Activated CD4-positive, alpha-beta memory T cell treated with anti-CD3 and anti-CD28 coated beads, Interleukin-2, amount 10 ng/mL, durations not matched to agents 7 days and 5 days (primary cell): ENCODE measurements at places on chromosomes 13 and 19. TPM values are rescaled to one million over a fixed set of nuclear protein-coding genes. Genes with fewer than 3 reads are reported as not detected.
A peak's percentile ranks its signal among the peaks of the same experiment; 100 is the strongest.

The FCHO1 gene
- 64.8 TPM for total RNA-seq

The LSM7 gene
- total RNA-seq = 110 TPM

- H3K4me3 ChIP-seq = no peak overlapping the region
- H3K4me1 ChIP-seq = no peaks in the 10 kb centered on the region
- H3K27ac ChIP-seq = no peak overlapping the region
- no peak for DNase-seq
Observed at GRCh38 chr13:93309886-93310523, 83.4 kb downstream of the GPC6 start.

- DNase-seq = no peak
- peaks cover 2% of the 10 kb centered on the region for H3K4me1 ChIP-seq
- H3K27ac ChIP-seq = no peak overlapping the region
- no peak overlapping the region for H3K4me3 ChIP-seq
Observed at GRCh38 chr13:109135018-109135417, 505.6 kb downstream of the MYO16 start.

DNA sequence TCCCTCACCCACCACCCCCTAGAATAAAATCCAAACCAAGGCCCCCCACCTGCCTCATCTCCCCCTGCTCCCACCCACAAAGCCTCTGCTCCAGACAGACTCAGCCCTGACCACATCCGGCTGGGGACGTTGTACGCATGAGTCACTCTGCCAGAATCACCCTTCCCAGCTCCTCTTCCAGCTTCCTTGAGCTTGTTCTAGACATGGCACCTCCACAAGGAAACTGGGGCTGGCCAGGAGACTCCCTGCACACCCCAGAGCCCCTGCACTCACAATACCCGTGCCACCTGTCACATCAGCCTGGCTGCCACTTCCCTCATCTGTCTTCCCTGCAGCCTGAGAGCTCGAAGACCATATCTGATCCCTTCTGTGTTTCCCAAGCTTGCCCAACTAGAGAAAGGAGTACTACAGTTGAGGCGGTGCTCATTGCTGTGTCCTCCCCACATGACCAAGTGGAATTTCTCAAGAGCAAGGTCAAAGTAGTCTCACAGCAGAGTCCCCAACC lies 9.7 kb downstream of the DEDD2 start:
- H3K4me1 ChIP-seq = peaks cover 71% of the 10 kb centered on the region
- peak overlapping the region; percentile 73 for H3K27ac ChIP-seq
- DNase-seq = no peak
- H3K4me3 ChIP-seq = no peak overlapping the region
- H3K36me3 ChIP-seq = peaks cover 76% of the 10 kb centered on the region

GRCh38 chr19:56393119-56394012 lies at the start of gene ZNF582:
Gene ZNF582 (minus strand): TSS chr19:56393534. CDS start chr19:56391752, 1,782 bp downstream.
- H3K36me3 ChIP-seq = peaks cover 47% of the 10 kb centered on the region
- peak within 1 kb of the TSS; percentile 96 for H3K27ac ChIP-seq
- peaks cover 14% of the 10 kb centered on the region for H3K4me1 ChIP-seq
- H3K27me3 ChIP-seq = no peaks in the 10 kb centered on the region

- H3K4me1 ChIP-seq = no peaks in the 10 kb centered on the region
- DNase-seq = no peak
- no peak overlapping the region for H3K4me3 ChIP-seq
- no peak overlapping the region for H3K27ac ChIP-seq
- no peaks in the 10 kb centered on the region for H3K27me3 ChIP-seq
- H3K36me3 ChIP-seq = peaks cover 11% of the 10 kb centered on the region
Observed at GRCh38 chr13:60463787-60464186, 66.8 kb downstream of the TDRD3 start.

DNA sequence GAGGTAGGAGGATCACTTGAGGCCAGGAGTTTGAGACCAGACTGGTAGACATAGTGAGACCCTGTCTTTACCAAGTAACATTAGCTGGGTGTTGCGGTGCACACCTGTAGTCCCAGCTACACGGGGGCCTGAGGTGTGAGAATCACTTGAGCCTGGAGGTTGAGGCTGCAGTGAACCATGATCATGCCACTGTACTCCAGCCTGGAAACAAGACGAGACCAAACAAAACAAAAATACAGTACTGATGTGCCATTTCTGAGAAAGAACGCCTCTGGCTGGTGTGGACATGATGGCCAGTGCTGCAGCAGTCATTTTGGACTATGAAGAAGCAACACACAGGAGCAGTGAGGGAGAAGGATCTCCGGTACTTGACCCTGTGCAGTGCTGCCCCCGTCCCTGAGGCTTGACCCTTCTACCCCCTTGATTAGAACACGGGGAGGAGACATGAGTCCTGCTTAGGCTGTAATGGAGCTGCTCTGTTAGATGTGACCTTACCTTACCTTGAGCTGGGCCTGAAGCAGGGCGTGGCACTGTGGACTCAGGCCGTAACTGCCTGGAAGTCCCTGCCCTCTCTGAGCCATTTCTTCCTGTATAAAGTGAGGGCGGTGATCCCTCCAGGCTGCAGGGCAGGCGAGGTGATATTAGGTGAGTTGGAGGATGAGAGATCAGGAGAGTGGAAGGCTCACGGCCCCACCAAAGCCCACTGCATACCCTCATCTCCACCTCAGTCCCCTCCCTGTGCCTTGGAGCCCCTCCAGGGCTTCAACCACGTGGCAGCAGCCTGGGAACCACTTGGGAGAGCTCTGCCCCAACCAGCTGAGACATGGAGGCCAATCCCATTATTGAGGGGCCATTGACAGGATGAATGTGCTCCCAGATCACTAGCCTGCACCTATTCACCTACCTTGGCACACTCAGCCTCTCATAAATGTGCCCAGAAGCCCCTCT lies 5.9 kb downstream of the RPL18A start:
- no peak overlapping the region for H3K4me3 ChIP-seq
- DNase-seq = no peak
- no peaks in the 10 kb centered on the region for H3K27me3 ChIP-seq
- H3K4me1 ChIP-seq = peaks cover 33% of the 10 kb centered on the region
- H3K36me3 ChIP-seq = peaks cover 40% of the 10 kb centered on the region

The LYPD5 gene
- 0.70 TPM for total RNA-seq

DNA sequence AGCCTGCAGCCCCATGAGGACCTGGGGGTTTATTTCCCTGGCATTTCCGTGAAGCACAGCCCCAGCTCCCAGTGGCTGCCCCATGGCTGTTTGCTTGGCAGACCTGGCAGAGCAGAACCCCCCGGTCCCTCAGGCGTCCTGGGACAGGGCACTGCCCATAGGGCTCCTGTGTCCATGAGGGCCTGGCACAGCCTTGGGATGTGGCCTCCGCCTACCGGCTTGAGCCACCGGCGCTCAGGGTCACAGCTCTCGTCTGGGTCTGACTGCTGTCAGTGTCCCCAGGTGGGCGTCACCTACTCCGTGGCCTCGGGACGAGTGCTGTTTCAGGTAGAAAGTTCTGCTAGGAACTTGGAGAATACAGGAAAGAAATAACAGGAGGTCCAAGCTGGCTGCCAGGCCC lies 52.8 kb downstream of the MYO9B start:
- no peak overlapping the region for H3K27ac ChIP-seq
- no peak for DNase-seq
- H3K27me3 ChIP-seq = no peaks in the 10 kb centered on the region
- peaks cover 52% of the 10 kb centered on the region for H3K4me1 ChIP-seq
- H3K36me3 ChIP-seq = peaks cover 26% of the 10 kb centered on the region

DNA sequence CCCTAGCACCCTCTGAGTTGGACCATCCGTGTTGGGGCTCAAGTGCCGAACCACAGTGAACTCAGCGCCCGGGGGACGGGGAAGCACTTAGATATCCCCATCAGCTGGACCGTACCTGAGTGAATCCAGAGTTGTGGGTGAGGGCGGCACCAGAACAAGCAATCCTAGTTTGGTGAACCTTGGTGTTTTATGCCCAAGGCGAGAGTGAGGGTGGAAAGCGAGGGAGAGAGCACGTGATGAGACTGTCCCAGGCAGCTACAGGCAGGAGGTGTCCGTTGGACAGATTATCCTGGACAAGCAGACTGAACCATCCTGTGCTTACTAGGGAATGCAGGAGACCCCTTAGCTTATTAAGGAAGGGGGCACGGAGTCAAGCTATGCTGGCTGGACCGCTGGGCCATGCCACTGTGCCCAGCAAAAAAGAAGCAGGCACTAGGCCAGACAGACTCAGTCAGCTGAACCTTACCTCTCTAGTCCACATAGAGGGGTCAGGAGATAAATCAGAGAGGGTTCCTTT lies 596 bp downstream of the GET3 start:
- no peaks in the 10 kb centered on the region for H3K27me3 ChIP-seq
- DNase-seq = no peak
- peaks cover 30% of the 10 kb centered on the region for H3K36me3 ChIP-seq

The TTC9B gene
- total RNA-seq = not detected

- H3K27me3 ChIP-seq = no peaks in the 10 kb centered on the region
- no peak overlapping the region for H3K27ac ChIP-seq
- no peak overlapping the region for H3K4me3 ChIP-seq
- H3K36me3 ChIP-seq = no peaks in the 10 kb centered on the region
Observed at GRCh38 chr13:62512194-62513141, 1096.8 kb upstream of the PCDH20 start.

The SERP2 gene
- not detected for total RNA-seq

DNA sequence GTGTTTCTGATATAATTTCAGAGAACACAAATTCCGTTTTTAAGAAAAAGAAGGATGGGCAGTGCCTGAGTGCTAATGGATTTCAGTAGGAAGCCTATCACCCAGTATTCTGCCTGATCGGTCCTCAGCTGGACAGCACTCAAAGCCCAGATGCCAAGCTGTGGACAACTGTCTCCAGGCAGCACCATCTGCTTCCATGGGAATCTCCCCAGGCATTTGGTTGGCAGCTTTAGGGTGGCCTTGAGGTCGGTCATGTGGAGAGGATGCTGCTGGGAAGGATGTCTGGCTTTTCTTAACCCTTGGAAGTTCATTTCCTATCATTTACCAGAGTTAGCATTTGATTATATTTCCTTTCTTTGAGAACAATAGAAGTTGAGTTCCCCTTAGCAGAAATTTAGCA lies 311.7 kb downstream of the TBC1D4 start:
- no peak overlapping the region for H3K4me3 ChIP-seq
- H3K4me1 ChIP-seq = no peaks in the 10 kb centered on the region
- peaks cover 1% of the 10 kb centered on the region for H3K27me3 ChIP-seq
- H3K36me3 ChIP-seq = no peaks in the 10 kb centered on the region

The CYP4F8 gene
- not detected for total RNA-seq

DNA sequence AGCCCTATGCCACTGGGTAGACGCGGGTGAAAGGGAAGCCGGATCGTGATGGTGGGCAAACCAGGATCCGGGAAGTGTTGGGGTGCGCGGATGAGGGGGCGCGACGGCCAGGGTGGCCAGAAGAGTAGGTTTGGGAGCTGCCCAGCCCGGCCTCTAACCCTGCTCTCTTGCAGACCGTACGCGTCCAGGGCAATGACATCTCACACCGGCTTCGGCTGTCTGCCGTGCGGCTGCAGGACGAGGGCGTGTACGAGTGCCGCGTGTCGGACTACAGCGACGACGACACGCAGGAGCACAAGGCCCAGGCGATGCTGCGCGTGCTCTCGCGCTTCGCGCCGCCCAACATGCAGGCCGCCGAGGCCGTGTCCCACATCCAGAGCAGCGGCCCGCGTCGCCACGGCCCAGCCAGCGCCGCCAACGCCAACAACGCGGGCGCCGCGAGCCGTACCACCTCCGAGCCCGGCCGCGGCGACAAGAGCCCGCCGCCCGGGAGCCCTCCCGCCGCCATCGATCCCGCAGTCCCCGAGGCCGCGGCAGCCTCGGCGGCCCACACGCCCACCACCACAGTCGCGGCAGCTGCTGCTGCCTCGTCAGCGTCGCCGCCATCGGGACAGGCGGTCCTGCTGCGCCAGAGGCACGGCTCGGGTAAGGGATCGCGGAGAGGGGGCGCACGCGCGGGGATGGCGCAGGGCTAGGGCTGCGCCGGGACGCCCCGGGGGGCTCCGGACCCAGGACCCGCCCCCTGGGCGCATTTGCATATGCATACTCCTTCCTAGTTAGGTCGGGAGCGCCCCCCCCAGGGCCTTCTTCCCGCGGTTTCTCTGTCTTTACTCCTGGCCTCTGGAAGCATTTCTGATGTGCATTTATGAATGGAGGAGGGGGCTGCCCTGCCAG lies 4.1 kb downstream of the VSTM2B start:
- H3K36me3 ChIP-seq = peaks cover 3% of the 10 kb centered on the region
- H3K4me3 ChIP-seq = no peak overlapping the region
- no peak for DNase-seq
- H3K27me3 ChIP-seq = peaks cover 56% of the 10 kb centered on the region
- H3K4me1 ChIP-seq = peaks cover 21% of the 10 kb centered on the region
- peak overlapping the region; percentile 44 for H3K27ac ChIP-seq

DNA sequence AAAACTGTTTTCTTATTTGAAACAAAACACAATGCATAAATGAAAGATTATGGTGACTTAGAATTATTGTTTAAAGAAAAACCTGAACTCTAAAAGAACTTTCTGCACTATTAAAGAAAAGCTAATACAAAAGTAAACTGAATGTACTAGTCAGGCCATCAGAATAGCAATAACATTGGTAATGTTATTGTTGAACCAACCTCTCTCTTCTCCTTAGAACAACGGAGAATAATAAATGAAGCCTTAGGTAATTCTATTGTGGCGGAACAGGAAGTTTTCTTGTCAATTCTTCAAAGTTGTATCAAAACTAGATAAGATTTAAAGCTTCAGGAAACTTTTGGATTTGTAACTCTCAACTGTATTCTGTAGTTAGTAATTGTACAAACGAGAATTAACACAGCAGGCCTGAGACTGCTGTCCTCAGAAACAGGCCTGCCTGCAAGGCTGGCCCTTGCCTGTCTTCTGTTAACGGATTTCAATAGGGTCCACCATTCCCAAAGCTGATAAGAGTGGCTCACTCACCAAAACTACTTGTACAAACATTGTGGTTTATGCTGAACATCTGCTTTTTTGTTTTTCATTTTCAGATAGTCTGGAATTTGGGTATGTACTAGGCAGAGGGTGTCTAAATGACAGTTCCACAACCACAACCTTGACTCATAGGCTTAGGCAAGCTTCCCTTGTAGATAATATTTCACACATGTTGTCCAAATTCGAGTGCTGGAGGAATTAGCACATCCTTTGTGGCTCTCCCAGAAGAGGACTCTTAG lies 825.8 kb downstream of the GPC5 start:
- no peaks in the 10 kb centered on the region for H3K27me3 ChIP-seq
- H3K4me1 ChIP-seq = no peaks in the 10 kb centered on the region
- no peaks in the 10 kb centered on the region for H3K36me3 ChIP-seq
- no peak for DNase-seq
- no peak overlapping the region for H3K27ac ChIP-seq

DNA sequence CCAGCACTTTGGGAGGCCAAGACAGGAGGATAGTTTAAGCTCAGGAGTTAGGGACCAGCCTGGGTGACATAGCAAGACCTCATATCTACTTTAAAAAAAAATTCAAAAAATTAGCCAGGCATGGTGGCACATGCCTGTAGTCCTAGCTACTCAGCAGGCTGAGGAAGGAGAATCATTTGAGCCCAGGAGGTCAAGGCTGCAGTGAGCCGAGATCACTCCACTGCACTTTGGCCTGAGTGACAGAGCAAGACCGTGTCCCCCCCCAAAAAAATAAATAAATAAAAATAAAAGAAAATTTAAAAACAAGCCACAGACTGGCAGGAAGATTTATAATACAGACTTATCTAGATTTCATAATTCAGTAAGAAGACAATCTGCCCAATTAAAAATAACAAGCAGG lies 14.8 kb downstream of the PSPC1 start:
- no peak for DNase-seq
- peaks cover 64% of the 10 kb centered on the region for H3K36me3 ChIP-seq
- H3K4me3 ChIP-seq = no peak overlapping the region
- H3K27ac ChIP-seq = no peak overlapping the region
